Activated CD8-positive, alpha-beta memory T cell treated with anti-CD3 and anti-CD28 coated beads, Interleukin-2, amount 50 U/mL, for 48 hours (primary cell): ENCODE measurements at places on chromosomes 4 and X.
A peak's percentile ranks its signal among the peaks of the same experiment; 100 is the strongest.

- no peak for DNase-seq
Measured at GRCh38 chrX:14851526-14851925, 21.3 kb downstream of the FANCB start.

DNA sequence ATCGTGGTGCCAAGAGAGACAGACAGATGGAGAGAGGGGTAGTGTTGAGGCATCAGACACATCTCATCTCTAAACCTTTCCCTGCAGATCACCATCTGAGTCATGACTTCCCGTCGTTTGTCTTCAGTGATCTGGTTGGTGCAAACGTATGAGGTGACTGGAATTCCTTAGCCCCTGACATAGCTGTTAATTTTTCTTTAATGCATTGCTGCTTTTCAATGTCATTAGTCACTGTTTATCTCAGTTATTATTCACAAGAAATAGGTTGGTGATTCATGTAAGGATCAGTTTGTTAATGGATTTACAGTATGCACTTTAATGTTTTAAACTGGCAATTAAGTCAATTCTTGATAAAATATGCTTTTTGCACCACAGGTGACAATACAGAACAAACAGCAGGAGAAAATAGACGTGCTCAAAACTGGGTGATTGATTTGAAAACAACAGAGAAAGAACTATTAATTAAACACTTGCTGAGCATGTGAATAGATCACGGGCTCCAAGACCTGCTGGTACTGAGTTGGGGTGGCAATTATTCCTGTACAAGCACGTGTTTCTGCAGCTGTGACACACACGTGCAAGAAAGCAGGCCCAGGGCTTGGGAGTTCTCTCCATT is 1.3 kb upstream of the TMEM154 start:
- no peak for DNase-seq

GRCh38 chrX:78237127-78237526 is 90.3 kb downstream of the CYSLTR1 start:
- DNase-seq = no peak

- no peak for DNase-seq
Measured at GRCh38 chr4:87843936-87844335, 11.2 kb downstream of the MEPE start.

DNA sequence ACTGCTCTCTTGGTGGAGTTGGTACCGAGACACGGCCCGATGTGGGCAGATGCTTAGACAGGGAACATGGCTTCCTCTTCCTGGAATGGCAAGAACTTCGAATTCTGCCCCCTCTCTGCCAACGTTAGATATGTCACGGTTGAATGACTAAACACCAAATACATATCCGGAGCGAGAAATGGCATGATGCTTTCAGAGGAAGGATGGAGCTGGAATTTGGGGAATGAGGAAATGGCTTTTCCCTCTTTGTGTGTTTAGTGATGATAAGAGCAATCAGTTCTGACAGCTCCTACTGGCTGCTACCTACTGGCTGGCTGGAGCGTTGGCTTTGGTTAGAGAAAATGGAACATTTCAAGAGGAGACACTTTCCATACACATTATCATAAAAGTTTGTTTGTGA is 140.0 kb downstream of the DHRSX start:
- DNase-seq = no peak

DNA sequence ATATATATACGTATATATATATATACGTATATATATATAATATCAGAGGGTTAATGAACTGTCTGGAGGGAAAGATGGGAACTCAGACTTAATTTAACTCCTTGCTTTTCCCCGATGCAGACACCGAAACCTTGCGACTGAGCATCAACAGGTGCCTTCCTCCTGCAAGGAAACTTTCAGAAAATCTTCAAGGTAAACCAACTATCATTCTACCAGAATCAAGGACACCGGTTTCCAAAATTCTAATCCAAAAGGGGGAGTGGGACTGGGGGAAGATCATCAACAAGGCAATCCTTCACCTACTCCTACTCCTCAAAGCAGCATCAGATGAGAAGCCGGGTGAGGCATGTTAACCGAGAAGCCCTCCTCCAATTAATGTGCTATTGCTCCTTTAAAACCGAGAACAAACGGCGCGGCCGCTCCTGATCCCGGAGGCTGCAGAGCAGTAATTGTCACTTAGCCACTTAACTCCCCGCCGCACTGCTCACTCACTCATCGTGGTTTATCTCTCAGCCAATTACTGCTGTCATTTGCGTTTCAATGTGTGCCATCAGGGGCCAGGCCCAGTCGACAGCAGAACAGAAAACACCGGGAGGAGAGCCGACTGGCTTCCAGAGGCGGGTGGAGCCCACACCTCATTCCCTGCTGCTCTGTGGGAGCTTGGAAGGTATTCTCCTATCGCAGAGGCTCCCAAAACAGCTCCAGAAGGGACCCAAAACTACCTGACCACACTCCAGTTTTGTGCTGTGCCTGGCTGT is 61.7 kb downstream of the MAML3 start:
- DNase-seq = no peak

GRCh38 chr4:146095091-146095690 is 80.3 kb upstream of the LSM6 start:
- no peak for DNase-seq

- no peak for DNase-seq
Measured at GRCh38 chr4:165293061-165293460, 34.4 kb upstream of the MSMO1 start.

GRCh38 chr4:165152527-165152926 is 39.9 kb upstream of the TMEM192 start:
- no peak for DNase-seq

DNA sequence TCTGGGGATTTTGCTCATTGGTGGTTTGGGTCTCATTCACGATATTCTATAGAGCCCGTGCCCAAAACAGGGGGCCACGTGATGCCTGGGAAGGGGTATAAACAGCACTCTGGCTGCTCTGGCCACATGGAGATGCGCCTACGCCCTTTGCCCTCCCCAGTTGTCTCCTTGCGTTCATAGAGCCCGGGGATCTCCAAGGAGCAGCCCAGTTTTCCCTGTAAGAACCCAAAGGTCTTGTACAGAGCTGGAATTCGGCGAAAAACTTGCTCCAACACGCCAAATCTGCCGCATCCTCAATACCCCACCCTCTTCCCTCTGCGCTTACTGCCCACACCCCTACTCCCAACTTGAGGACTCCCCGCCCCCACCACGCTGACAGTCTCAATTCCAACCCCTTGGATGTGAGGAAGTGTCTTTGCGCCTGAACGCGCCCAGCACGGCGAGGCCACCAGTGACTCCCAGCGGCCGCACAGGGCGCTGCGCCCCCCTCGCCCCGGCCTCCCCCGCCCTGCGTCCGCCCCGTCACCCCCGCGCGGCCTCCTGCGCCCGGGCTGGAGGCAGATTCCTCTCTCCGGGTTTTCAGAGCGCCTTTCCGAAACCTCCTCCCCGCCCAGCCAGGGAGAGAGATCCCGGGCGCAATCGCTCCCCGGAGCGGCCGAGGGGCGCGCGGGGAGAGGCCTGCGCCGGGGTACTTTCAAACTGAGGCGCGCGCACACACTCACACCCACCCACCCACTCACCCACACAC is at the start of gene NHS:
TSS of gene NHS (plus strand) at position 582 of the 748 bp plus-strand sequence. CDS start 558 bp downstream, outside the sequence.
- peak; percentile 48 for DNase-seq

GRCh38 chr4:101186567-101187184 is 160.7 kb downstream of the PPP3CA start:
- no peak for DNase-seq

DNA sequence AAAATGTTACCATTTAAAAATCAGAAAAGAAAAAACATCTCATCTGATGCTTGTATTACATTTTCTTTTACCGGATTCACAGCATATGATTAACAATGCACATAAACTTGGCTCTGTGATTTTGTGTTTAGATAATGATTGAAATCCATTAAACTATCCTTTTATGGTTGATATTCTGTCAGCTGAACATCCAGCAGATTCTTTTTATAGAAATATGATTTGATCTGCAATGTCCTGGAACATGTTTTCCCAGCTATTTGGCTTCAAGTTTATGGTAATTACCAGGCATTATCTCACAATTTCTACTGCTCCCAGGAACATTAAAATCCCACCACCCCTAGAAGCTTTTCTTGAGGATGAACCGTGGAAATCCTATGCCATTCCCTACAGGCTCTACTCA is 205.7 kb upstream of the TET2 start:
- no peak for DNase-seq

GRCh38 chr4:2827874-2828751 is 15.5 kb upstream of the ADD1 start:
- DNase-seq = no peak

- DNase-seq = no peak
Measured at GRCh38 chrX:142214081-142214480, 9.0 kb upstream of the MAGEC2 start.

DNA sequence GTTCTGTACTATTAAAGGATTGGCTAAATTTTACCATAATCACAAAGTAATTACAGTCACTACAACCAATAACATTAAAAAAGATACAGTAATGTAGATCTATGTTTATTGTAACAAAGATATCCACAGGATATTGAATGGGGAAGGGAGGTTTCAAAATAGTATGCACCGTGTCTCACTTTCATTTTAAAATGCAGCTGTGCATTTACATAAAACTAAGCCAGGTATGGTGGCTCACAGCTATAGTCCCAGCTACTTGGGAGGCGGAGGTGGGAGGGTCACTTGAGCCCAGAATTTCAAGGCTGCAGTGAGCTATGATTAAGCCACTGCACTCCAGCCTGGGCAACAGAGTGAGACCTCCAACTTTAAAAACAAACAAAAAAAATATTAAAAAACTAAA is 8.5 kb downstream of the SRP72 start:
- DNase-seq = no peak

DNA sequence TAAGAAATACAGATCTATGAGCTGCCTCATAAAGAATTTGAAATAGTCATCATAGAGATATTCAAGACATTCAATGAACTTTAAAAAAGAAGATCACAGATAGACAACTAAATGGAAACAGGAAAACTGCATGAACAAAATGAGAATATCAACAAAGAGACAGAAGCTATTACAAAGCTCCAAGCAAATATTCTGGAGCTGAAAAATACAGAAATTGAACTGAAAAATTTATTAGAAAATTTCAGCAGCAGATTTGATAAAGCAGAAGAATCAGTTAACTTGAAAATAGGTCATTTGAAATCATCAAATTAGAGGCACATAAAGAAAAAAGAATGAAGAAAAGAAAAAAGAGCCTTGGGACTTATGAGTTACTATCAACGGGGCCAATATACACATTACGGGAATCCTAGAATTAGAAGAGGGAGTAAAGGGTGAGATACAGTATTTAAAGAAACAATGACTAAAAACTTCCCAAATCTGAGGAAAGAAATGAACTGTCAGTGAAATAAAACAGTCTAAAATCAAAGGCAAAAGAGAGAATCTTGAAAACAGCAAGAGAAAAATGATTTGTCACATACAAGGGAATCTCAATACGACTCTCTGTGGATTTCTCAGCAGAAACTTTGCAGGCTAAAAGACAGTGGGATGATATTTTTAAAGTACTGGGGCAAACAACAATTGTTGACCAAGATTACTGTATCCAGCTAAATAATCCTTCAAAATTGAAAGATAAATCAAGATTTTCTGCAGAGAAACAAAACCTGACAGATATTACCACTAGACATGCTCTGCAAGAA is 641.6 kb downstream of the ANKRD50 start:
- DNase-seq = no peak

- DNase-seq = no peak
Measured at GRCh38 chr4:1036095-1036494, 24.7 kb downstream of the FGFRL1 start.

DNA sequence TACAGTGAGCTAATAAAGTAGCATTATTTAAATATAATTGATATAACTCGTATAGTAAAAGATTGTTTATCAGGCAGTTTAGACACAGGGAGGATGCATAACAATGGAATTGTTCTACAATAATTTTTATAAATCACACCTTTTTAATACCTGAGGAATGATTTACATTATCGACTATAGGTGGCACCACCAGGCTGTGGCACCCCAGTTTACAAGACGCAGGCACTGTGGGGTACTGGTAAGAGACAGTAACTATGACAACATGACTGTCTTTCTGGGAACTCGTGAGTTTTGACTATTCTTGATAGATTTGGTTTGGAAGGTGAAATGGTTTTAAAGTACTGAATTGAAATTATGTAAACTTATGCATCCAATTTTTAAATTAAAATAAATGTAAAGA is 27.1 kb upstream of the STBD1 start:
- no peak for DNase-seq

- DNase-seq = no peak
Measured at GRCh38 chr4:91590260-91590659, 713.5 kb upstream of the GRID2 start.

DNA sequence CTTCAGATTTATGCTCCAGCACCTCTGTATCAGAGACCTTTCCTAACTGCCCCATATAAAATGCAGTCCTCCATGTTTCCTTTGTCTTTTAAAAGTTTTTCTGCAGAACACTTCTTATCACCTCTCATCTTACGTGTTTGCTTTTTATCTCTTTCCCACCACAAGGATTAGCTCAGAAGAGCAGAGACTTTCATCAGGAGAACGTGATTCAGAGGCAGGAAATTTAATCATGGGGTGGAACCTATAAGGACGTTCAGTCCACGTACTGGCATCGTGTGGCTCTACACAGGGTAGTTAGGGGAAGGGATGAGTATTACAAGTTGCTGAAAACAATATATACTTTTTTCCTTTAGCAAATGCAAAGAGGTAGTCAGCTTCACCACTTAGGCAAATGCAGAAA is 98.7 kb downstream of the SORBS2 start:
- DNase-seq = no peak

GRCh38 chr4:32864713-32865351 is 2144.7 kb downstream of the PCDH7 start:
- no peak for DNase-seq
